ENCODE measurements at places on chromosomes 2 and 18.

GRCh38 chr18:25646971-25647370 is 295.0 kb upstream of the ZNF521 start:
- H3K27me3 ChIP-seq: no peaks in the 10 kb centered on the region
- DNase-seq: no peak
- no peaks in the 10 kb centered on the region for H3K36me3 ChIP-seq

GRCh38 chr2:84026818-84027217 is 432.3 kb downstream of the SUCLG1 start:
- H3K36me3 ChIP-seq: no peaks in the 10 kb centered on the region
- no peaks in the 10 kb centered on the region for H3K27me3 ChIP-seq
- DNase-seq: no peak

DNA sequence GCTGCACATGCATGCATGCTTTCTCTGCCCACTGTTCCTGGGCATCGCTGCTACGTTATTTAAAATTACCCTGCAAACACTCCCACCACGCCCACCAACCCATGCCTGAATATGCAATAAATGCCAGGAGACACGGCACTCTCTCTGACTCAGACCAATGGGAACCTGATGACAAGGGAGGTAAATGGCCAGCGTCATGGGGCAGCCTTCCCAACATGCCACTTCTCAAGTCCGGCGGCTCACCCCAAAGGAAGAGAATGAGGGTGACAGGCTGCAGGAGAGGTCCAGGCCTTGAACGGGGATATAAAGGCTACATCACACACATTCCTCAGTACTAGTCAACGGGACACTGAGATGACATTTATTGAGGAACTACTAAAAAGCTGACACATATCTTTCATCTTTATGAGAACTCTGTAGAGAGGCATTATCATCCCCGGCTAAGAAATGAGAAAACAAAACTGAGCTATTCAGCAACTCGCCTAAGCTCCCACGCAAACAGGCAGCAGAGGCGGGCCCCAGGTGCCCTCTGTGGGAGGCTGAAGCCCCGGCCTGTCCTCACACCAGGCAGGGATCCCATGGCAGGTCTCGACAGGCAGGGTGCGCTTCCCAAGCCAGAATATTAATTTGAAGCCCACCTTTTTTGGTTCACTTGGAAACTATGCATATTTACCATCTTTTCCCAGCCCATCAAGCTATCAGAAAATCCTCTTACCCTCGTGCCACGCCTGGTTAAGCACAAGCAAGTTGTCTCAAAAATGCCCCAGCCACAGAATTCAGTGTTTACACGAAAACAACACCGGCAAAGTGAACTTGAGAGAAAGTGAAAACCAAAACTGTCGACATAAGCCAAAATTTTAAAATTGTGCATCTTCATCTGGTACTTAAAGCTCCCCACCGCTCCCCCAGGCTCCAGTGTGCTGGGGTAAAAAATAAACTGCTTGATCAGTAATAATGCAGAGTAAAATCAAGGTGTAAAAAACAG is 166.3 kb downstream of the HDAC4 start:
- H3K27me3 ChIP-seq: no peaks in the 10 kb centered on the region
- H3K4me3 ChIP-seq: no peak overlapping the region
- no peak for DNase-seq
- H3K36me3 ChIP-seq: no peaks in the 10 kb centered on the region
- no peak overlapping the region for H3K27ac ChIP-seq
- peaks cover 38% of the 10 kb centered on the region for H3K4me1 ChIP-seq

GRCh38 chr18:46401486-46402070 is 255.4 kb downstream of the LOXHD1 start:
- H3K27ac ChIP-seq: no peak overlapping the region
- H3K4me3 ChIP-seq: no peak overlapping the region

DNA sequence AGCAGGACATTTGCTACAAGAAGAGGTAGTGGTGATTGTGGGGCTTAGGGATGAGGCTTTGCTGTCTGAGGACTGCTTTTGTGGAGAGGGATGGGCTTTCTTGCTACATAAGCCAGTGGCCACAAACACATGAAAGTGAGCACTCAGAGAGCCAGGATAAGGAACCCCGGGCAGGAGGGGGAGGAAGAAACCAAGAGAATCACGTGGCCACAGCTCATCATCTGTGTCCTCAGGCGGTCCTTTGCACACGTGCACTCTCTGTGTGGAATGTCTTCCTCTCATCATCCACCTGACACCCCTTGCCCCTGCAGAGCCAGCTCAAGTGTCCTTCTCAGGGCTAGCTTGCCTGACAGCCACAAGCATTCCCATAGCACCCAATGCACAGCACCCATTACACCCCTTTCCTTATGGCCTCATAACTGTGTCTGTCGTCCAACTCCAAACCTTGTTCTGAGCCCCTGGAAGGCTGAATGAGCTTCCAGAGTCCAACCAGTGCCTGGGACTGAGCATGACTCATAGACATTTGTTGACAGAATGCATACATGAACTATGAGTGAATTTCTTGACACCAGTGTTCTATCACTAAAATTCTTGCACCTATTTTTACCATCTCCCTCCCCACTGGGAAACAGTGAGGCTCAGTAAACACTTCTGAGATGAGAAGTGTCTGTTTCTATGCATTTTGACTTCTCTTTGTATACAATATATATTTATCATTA is 398.3 kb downstream of the ALK start:
- H3K4me1 ChIP-seq: peaks cover 6% of the 10 kb centered on the region
- no peak for DNase-seq
- no peaks in the 10 kb centered on the region for H3K27me3 ChIP-seq

- no peaks in the 10 kb centered on the region for H3K4me1 ChIP-seq
- no peaks in the 10 kb centered on the region for H3K27me3 ChIP-seq
- H3K27ac ChIP-seq: no peak overlapping the region
- peaks cover 47% of the 10 kb centered on the region for H3K36me3 ChIP-seq
- H3K4me3 ChIP-seq: no peak overlapping the region
- no peak for DNase-seq
Measured at GRCh38 chr2:113724010-113724409, 32.4 kb downstream of the SLC35F5 start.

DNA sequence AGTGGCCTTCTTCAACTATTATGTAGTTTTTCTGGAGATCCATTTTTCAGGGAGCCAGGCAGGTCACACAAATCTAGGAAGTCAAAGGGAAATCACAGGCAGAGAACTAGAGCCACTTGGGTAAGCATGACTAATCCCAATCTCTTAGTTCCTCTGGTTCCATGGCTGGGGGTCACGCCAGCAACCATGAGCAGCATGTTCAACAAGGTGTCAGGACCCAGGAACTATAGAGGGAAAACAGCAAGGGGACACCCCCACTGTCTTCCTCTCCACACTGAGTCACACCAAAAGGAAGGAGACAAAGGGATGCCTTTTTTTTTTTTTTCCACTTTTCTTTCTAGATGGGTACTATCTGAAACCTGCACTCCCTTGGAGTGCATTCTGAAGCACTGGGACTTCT is 250.9 kb downstream of the OTX1 start:
- H3K27me3 ChIP-seq: no peaks in the 10 kb centered on the region
- no peak for DNase-seq
- H3K4me3 ChIP-seq: no peak overlapping the region
- H3K27ac ChIP-seq: no peak overlapping the region
- no peaks in the 10 kb centered on the region for H3K36me3 ChIP-seq
- no peaks in the 10 kb centered on the region for H3K4me1 ChIP-seq

DNA sequence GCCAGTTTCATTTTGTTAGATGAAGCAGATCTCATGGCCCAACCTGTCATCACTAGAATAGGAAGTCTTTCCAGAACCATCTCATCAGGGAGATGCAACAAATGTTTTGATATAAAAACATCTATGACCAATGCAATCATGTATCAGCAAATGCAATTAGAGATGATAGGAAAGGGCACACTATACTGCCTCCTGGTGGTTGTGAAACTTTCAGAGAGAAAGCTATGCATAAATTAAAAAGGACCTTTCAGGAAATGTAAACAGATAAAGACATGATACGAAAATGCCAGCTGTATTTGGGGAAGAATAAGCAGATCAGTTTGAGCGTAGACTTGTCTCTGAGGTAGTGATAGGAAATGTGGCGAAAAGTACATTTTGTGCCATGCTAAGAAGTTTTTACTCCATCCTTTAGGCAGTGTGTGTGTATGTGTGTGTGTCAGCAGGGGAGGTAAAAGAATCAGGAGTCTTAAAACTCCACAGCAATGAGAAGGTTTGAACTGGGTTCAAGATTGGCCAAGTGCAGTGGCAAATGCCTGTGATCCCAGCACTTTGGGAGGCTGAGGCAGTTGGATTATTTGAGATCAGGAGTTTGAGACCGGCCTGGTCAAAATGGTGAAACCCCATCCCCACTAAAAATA is 479.3 kb downstream of the CPS1 start:
- H3K27ac ChIP-seq: no peak overlapping the region
- no peak for DNase-seq
- H3K36me3 ChIP-seq: no peaks in the 10 kb centered on the region

GRCh38 chr2:61328707-61329251 is 142.1 kb downstream of the USP34 start:
- H3K4me1 ChIP-seq: no peaks in the 10 kb centered on the region
- no peaks in the 10 kb centered on the region for H3K27me3 ChIP-seq
- H3K27ac ChIP-seq: peak overlapping the region; percentile 19
- peaks cover 56% of the 10 kb centered on the region for H3K36me3 ChIP-seq

GRCh38 chr18:9803063-9803697 is 82.6 kb upstream of the TXNDC2 start:
- H3K36me3 ChIP-seq: no peaks in the 10 kb centered on the region
- no peak overlapping the region for H3K4me3 ChIP-seq
- H3K27ac ChIP-seq: no peak overlapping the region
- peaks cover 27% of the 10 kb centered on the region for H3K4me1 ChIP-seq

DNA sequence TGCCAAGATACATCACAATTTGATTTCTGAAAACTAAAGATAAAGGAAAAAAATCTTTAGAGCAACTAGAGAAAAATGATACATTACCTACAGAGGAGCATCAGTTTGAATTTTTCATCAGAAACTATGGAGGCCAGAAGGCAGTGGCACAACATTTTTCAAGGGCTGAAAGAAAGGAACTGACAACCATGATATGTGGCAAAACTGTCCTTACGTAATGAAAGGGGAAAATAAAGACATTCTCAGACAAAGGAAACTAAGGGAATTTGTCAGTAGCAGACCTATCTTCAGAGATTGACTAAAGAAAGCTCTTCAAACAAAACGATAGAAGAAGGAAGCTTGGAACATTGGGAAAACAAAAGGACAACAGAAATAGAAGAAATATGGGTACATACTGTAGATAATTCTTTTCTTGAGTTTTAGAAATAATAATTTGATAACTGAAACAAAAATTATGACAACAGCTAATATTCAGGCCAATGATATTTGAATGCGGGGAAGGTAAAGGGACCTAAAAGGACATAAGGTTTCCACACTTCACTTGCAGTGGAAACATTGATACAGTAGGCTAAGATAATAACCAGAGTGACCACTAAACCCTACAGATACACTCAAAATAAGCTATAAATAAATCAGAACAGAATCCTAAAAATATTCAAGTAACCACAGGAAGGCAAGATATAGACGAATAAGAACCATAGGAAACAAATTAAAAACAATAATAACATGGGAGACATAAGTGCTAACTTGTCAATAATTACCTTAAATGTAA is 70.0 kb upstream of the NPAS2 start:
- peaks cover 29% of the 10 kb centered on the region for H3K4me1 ChIP-seq
- no peak overlapping the region for H3K4me3 ChIP-seq
- H3K27ac ChIP-seq: no peak overlapping the region
- H3K27me3 ChIP-seq: no peaks in the 10 kb centered on the region
- DNase-seq: no peak

GRCh38 chr2:96359310-96359709 is 23.7 kb downstream of the NCAPH start:
- no peak overlapping the region for H3K4me3 ChIP-seq
- no peak overlapping the region for H3K27ac ChIP-seq
- H3K4me1 ChIP-seq: no peaks in the 10 kb centered on the region
- H3K27me3 ChIP-seq: no peaks in the 10 kb centered on the region

DNA sequence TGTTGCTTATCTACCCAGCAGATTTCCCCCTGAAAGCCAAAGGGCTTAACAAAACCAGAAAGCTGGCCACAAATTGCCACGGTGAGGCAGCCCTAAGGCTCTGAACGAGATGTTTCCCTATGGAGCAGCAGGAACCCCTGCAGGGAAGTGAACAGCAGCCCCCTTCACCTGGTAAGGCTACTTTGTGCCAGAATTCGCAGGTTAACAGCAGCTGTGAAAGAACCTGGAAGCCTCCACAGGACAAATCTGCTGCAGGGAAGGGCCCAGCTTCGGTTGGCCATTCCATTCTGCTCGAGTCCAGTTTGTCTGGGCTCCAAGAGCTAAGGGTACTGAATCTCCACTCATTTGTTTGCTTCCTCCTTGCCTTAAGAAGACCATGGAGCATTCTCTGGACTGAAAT is 175.3 kb downstream of the PDE11A start:
- DNase-seq: no peak
- H3K4me1 ChIP-seq: no peaks in the 10 kb centered on the region
- H3K27ac ChIP-seq: no peak overlapping the region
- no peaks in the 10 kb centered on the region for H3K27me3 ChIP-seq
- no peaks in the 10 kb centered on the region for H3K36me3 ChIP-seq

DNA sequence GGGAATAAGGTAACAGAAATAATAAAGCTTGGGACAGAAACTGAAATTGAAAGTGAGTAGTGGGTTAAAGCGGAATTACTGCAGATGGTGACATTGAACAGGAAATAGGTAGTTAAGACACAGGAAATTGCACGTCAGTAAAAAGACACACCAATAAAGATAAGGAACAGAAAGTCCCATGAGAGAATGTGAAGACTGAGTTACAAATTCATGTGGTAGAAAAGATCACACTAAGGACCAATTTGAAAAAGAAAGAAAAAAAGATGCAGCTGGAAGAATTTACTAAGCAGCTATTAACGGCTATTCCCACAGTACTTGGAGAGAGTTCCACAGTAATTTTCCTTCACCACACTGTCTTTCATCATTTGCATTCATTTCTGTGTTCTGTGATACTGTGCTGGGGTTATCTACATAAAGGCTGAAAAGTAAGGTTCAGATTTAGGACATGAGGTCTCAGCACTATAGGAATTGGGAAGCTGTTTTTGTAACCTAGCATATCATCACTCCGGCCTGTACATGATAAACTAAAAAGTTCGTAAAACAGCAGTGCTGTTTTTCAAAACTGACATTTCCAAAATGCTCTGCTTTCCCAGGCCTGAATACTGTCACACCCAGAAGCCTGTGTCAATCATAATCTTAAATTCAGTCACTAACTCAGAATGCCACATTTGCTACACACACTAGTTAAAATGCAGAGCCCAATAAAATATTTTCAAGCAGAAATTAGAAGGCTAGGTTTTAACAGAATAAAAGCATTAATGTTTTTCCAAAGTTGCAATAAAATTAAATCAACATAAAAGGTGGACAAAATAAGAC is 42.9 kb downstream of the SRBD1 start:
- no peak for DNase-seq
- H3K4me1 ChIP-seq: peaks cover 5% of the 10 kb centered on the region
- H3K27me3 ChIP-seq: no peaks in the 10 kb centered on the region
- peak overlapping the region; percentile 33 for H3K4me3 ChIP-seq
- H3K36me3 ChIP-seq: peaks cover 9% of the 10 kb centered on the region

DNA sequence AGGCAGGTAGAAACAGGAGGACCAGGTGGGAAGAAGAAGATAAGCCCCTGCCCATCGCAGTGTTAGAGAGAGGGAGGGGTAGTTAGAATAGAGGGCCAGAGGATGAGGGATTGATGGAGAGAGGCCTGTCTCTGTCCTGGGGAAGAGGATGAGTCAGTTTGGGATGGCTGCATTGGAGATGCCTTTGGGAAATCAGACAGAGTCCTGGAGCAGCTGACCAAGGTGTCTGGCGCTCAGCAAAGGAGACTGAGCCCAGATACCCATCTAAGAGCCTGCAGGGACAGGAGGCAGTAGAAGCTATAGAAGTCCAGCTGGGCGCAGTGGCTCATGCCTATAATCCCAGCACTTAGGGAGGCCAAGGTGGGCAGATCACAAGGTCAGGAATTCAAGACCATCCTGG is 177.8 kb upstream of the HAAO start:
- H3K4me3 ChIP-seq: no peak overlapping the region
- no peak for DNase-seq
- no peak overlapping the region for H3K27ac ChIP-seq
- peaks cover 11% of the 10 kb centered on the region for H3K4me1 ChIP-seq
- no peaks in the 10 kb centered on the region for H3K36me3 ChIP-seq
